NCI-H1694 (cell line): ENCODE measurements at places on chromosomes 1 and 21.
A peak's percentile ranks its signal among the peaks of the same experiment; 100 is the strongest.

GRCh38 chr1:194813096-194813495 is 1626.7 kb upstream of the B3GALT2 start:
- DNase-seq: no peak

- DNase-seq: no peak
Observed at GRCh38 chr1:23627069-23627735, 64.4 kb upstream of the RPL11 start.

- DNase-seq: no peak
Observed at GRCh38 chr1:67953301-67953700, 97.1 kb downstream of the DIRAS3 start.

GRCh38 chr1:66606362-66607065 is 72.6 kb downstream of the SGIP1 start:
- peak; percentile 8 for DNase-seq

DNA sequence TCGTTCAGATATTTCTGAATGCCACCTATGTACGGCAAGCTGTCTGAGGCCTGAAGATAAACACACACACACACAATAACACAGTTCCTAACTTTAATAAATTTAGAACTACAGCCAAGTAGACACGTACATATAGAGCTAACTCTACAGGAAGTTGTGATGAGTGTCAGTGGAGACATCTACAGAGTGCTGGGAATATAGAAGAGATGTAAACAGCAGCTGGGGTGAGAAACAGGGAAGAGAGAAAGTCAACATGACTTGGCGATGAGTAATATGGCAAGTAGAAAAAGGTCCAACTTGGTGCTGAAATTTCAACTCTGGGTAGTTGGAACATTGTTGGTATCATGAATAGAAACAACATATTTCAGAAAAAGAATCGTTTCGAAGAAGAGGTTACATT is 206.5 kb downstream of the ZP4 start:
- no peak for DNase-seq

- DNase-seq: no peak
Observed at GRCh38 chr1:201185527-201186128, 5.0 kb upstream of the IGFN1 start.

DNA sequence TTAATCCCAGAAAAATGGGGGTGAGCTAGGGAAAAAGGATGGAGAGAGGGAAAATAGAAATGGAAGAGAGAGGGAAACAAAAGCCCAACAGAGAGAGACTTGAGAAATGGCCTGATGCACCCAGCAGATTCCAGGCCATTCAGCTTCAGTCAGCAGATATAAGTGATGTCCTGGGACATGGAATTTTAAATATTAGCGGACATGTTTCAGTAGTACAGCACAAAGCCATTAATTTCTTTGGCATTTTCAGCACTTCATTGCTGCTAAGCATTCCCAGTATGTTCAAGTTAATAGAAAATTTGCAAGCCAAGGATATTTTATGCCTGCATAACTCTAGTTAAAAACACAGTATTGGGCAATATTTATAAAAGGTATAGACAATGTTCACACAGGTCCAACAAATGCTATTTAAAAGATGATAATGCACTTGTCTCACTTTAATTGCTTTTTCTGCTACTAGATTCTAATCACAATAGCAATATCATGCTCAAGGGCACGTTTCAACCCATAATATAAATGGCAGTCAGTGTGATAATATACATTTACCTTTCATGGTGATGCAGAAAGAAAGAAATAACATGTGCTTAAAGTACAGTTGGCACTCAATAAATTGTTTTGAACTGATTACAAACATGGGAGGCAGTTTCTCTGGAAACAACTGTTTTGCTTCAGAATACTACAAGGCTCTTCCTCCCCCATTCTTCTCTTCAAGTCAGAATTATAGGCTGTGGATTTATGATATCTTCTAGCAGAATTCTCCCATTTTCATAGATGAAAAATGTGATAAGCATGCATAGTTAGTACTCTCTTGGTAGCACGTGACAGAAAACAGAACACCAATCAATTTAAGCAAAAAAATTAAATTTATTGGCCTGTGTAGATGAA is 108.1 kb upstream of the MAGI3 start:
- no peak for DNase-seq

- no peak for DNase-seq
Observed at GRCh38 chr1:248775441-248775840, 19.9 kb upstream of the LYPD8 start.
